Hair follicle dermal papilla cell (primary cell): ENCODE measurements at places on chromosomes 7 and 10. TPM values are rescaled to one million over a fixed set of nuclear protein-coding genes. Genes with fewer than 3 reads are reported as not detected.

ARHGEF35 gene
- 2.7 and 2.8 TPM in 2 replicates for total RNA-seq

TMEM236 gene
- total RNA-seq = 0.16 TPM in 1 of 2 replicates, not detected in the other

CALHM1 gene
- total RNA-seq = not detected in 2 replicates

TMEM176B gene
- total RNA-seq = 0.97 and 47.9 TPM in 2 replicates

CYP26C1 gene
- total RNA-seq = under 0.01 and 0.16 TPM in 2 replicates

CTAGE8 gene
- 0.73 and 1.6 TPM in 2 replicates for total RNA-seq

THSD7A gene
- total RNA-seq = 0.49 and 1.9 TPM in 2 replicates

VWC2 gene
- total RNA-seq = not detected in 2 replicates

CRYGN gene
- total RNA-seq = 0.16 and 0.61 TPM in 2 replicates

SFRP5 gene
- not detected in 2 replicates for total RNA-seq

AKR1C4 gene
- not detected in 2 replicates for total RNA-seq

ANK3 gene
- 7.5 and 8.0 TPM in 2 replicates for total RNA-seq

SUFU gene
- 3.0 and 3.7 TPM in 2 replicates for total RNA-seq

LIPN gene
- not detected in 2 replicates for total RNA-seq

IL2RA gene
- total RNA-seq = not detected in 2 replicates

MUC3A gene
- not detected in 2 replicates for total RNA-seq

PDE1C gene
- total RNA-seq = 63.1 and 68.4 TPM in 2 replicates

ABCB1 gene
- 0.12 and 0.49 TPM in 2 replicates for total RNA-seq

GPR85 gene
- 2.4 and 2.8 TPM in 2 replicates for total RNA-seq

CHCHD2 gene
- total RNA-seq = 166 and 215 TPM in 2 replicates

ZNF804B gene
- not detected in 2 replicates for total RNA-seq

NODAL gene
- total RNA-seq = not detected in 2 replicates

MYH16 gene
- total RNA-seq = not detected in 2 replicates

ATXN7L1 gene
- total RNA-seq = 13.0 and 13.4 TPM in 2 replicates

NUTM2E gene
- not detected in 2 replicates for total RNA-seq

ZNF679 gene
- not detected in 2 replicates for total RNA-seq

OR6V1 gene
- not detected in 2 replicates for total RNA-seq

JAZF1 gene
- total RNA-seq = 18.9 and 21.3 TPM in 2 replicates

TAS2R41 gene
- total RNA-seq = 0.49 TPM in 1 of 2 replicates, not detected in the other

CARD11 gene
- total RNA-seq = not detected in 2 replicates

LDB1 gene
- 81.8 and 90.1 TPM in 2 replicates for total RNA-seq

VWA2 gene
- total RNA-seq = 0.16 TPM in 1 of 2 replicates, not detected in the other

KIF11 gene
- 4.9 and 5.2 TPM in 2 replicates for total RNA-seq

CUTC gene
- 13.7 and 15.1 TPM in 2 replicates for total RNA-seq

MAP3K8 gene
- 20.4 and 21.0 TPM in 2 replicates for total RNA-seq
